Body of pancreas (tissue), 4 donors: ENCODE measurements at places on chromosomes 5 and 9. TPM values are rescaled to one million over a fixed set of nuclear protein-coding genes. Genes with fewer than 3 reads are reported as not detected.

DNA sequence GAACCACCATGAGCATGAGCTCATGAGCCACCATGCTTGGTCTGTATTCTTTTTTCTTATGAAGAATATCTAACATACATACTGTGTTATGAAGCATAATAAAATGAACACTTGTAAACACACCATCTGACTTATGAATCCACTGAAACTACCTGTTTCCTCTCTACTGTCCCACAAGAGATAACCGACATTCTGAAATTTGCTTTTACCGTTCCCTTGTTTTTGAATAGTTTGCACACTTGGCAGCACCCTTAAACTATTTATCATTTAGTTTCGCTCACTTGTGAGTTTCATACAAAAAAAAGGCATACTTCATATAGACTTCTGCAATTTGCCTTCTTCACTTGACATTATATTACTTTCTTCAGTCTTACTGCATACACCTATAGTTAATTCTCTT, 8.9 kb downstream of the LARS1 start:
- H3K36me3 ChIP-seq: no peaks in the 10 kb centered on the region
- no peak overlapping the region for H3K27ac ChIP-seq
- H3K27me3 ChIP-seq: no peaks in the 10 kb centered on the region
- no peak overlapping the region for H3K4me3 ChIP-seq

DNA sequence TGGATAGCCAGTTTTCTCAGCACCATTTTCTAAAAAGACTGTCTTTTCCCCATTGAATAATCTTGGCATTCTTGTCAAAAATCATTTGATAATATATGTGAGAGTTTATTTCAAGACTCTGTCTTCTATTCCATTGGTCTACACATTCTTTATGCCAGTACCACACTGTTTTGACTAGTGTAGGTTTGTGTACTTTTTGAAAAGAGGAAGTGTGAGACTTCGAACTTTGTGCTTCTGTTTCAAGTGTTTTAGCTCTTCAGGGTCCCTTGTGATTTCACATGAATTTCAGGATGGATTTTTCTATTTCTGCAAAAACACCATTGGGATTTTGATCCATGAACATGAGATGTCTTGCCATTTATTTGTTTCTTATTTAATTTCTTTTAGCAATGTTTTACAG, 78.5 kb upstream of the ALDH1A1 start:
- no peak for DNase-seq
- no peak overlapping the region for H3K4me3 ChIP-seq
- H3K27ac ChIP-seq: no peak overlapping the region
- H3K27me3 ChIP-seq: no peaks in the 10 kb centered on the region
- no peaks in the 10 kb centered on the region for H3K36me3 ChIP-seq

GRCh38 chr9:129240581-129241211, 62.6 kb upstream of the IER5L start:
- H3K27me3 ChIP-seq: no peaks in the 10 kb centered on the region
- no peaks in the 10 kb centered on the region for H3K36me3 ChIP-seq
- H3K4me3 ChIP-seq: no peak overlapping the region
- H3K27ac ChIP-seq: no peak overlapping the region

DNA sequence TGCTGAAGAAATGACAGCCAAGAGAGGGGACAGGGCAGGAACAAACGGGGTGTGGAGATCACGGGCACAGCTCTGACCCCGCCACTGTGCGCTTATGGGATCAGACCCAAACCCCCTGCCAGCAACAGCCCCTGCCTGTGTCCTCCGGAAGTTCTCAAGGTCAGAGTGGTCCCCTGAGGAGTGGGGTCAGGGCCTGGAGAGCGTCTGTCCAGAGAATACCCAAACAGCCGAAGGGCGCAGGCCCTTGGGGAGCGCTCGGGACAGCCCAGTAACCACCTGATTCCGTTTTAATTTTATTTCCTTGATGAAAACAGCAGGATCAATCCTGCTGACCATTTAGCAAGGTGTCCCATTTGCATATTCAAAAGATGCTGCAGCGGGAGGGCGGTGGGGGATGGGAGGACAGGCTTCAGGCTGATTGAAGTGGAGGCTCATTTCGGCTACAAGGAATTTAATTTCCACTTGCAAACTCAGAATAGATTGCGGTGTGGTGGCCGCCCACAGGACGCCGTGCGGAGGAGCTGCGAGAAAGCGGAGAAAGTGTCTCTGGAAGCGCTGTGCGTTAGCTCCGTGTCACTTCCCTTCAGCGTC, 32.6 kb upstream of the TMEM250 start:
- H3K27me3 ChIP-seq: no peaks in the 10 kb centered on the region
- no peaks in the 10 kb centered on the region for H3K4me1 ChIP-seq
- no peaks in the 10 kb centered on the region for H3K36me3 ChIP-seq
- no peak overlapping the region for H3K4me3 ChIP-seq

GRCh38 chr5:16137177-16137576, 42.4 kb downstream of the MARCHF11 start:
- H3K4me3 ChIP-seq: no peak overlapping the region
- H3K27me3 ChIP-seq: no peaks in the 10 kb centered on the region
- no peaks in the 10 kb centered on the region for H3K4me1 ChIP-seq
- no peaks in the 10 kb centered on the region for H3K36me3 ChIP-seq

DNA sequence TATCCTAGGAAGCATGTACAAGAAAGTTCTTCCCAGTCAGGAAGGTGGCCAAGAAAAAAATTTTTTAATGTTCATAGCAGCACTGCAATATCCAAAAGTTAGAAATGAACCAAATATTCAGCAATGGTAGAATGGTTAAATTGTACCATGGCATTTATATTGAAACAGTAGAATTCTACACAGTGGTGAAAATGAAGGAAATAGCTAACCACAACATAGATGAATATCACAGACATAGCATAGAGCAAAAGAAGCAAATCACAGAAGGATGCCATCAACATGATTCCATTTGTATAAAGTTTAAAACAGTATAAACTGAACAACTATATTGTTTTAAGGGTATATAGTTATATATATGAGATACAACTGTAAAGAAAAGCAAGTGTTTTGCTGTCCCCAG, 10.7 kb upstream of the ANKDD1B start:
- no peaks in the 10 kb centered on the region for H3K4me1 ChIP-seq
- no peaks in the 10 kb centered on the region for H3K27me3 ChIP-seq
- no peak for DNase-seq
- no peak overlapping the region for H3K27ac ChIP-seq
- H3K4me3 ChIP-seq: no peak overlapping the region

DNA sequence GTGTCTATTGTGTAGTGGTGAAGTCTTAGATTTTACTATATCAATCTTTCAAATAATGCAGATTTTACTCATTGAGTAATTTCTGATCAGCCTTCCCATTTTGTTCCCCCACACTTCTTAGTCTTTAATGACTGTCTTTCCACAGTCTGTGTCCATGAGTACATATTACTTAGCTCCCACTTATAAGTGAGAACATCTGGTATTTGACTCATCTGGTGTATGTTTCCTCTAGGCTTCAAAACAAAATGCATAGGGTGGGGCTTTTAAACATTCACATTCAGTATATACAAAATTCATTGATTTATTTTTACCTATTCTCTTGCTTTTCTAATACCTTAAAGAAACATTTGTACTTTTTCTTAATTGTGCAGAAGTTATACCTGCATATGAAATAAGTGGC, 513.0 kb downstream of the MTRR start:
- H3K4me3 ChIP-seq: no peak overlapping the region
- H3K27ac ChIP-seq: no peak overlapping the region
- H3K4me1 ChIP-seq: no peaks in the 10 kb centered on the region

DNA sequence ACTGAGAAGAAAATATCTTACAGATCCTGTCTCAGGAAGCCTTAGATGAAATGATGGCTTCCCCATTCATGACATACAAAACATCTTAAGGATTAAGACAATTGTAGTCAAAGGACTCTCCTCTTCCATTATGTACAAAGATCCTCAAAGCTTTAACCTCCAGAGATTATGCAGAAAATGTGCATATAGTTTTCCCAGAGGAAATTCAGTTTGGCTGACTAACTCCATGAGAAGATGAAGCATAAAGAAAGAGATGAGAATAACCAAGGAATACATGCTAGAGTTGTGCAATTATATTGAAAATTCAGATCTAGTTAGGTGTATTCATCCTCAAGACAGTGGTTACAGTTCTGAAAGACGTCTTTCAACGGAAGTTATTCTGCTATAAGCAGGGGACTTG, 18.6 kb upstream of the NDUFS4 start:
- H3K27me3 ChIP-seq: no peaks in the 10 kb centered on the region
- H3K4me3 ChIP-seq: no peak overlapping the region

Gene C1QTNF3
- 8.3 TPM for total RNA-seq

Gene MAMDC2
- total RNA-seq: 4.0 TPM

Gene KCNV2
- not detected for total RNA-seq
